ENCODE measurements at places on chromosomes 16 and 17.

GRCh38 chr16:8655184-8655717, 19.2 kb upstream of the ABAT start:
- DNase-seq: no peak

- no peak for DNase-seq
Measured at GRCh38 chr16:19269098-19269497, 16.4 kb upstream of the CLEC19A start.

DNA sequence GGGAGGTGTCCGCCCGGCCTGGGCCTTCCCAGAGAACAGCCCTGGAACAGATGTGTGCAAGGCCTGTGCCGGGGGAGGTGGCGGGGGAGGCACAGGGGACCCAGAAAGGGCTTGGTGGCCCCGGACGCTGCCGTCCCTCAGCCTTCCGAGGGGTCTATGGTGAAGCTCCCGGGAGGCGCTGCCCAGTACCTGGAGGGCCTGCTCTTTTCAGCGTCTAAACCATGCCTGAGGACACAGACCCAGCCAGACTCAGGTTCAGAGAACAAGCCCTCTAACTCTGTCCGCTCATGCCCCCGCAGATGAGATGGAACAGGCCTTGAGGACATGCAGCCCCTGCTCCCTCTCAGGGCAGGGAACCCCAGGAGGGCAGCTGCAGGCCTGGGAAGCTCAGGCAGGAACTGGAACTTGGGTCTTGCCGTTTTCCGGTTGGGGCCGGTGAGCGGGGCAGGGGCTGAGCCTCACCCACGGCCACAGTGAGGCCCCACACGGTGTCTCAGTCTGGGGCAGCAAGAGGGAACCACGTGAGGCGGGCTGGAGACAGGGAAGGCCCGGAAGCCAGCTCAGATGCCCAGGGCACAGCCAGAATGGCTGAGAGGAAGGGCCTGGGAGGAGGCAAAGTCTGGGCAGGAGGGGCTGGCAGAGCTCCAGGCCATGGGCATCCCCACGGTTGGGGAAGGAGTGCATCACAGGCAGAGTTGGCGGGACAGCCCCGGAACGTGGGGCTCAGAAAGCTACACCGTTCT, 12.5 kb downstream of the SLC16A3 start:
- DNase-seq: no peak

- DNase-seq: no peak
Measured at GRCh38 chr16:56260378-56261160, 69.3 kb downstream of the GNAO1 start.

- peak; percentile 92 for DNase-seq
Measured at GRCh38 chr17:16215273-16215964, at the start of gene NCOR1. NCOR1 (minus strand) TSS chr17:16215534; CDS start chr17:16194569, 20,965 bp downstream.

Measured in neuronal stem cell (in vitro differentiated cells).